ENCODE measurements at places on chromosomes 6 and 20. TPM values are rescaled to one million over a fixed set of nuclear protein-coding genes. Genes with fewer than 3 reads are reported as not detected.

Gene HLA-DMB
- total RNA-seq, result 105 TPM

Gene TFAP2A
- total RNA-seq, result not detected

Gene FAM83C
- total RNA-seq, result not detected

Gene NKX2-4
- total RNA-seq, result not detected

Gene ELOVL4
- not detected for total RNA-seq
